ENCODE measurements at places on chromosomes 7 and 10.

- DNase-seq = no peak
These were observed 11.6 kb downstream of the PANK1 start for GRCh38 chr10:89633484-89633883.

DNA sequence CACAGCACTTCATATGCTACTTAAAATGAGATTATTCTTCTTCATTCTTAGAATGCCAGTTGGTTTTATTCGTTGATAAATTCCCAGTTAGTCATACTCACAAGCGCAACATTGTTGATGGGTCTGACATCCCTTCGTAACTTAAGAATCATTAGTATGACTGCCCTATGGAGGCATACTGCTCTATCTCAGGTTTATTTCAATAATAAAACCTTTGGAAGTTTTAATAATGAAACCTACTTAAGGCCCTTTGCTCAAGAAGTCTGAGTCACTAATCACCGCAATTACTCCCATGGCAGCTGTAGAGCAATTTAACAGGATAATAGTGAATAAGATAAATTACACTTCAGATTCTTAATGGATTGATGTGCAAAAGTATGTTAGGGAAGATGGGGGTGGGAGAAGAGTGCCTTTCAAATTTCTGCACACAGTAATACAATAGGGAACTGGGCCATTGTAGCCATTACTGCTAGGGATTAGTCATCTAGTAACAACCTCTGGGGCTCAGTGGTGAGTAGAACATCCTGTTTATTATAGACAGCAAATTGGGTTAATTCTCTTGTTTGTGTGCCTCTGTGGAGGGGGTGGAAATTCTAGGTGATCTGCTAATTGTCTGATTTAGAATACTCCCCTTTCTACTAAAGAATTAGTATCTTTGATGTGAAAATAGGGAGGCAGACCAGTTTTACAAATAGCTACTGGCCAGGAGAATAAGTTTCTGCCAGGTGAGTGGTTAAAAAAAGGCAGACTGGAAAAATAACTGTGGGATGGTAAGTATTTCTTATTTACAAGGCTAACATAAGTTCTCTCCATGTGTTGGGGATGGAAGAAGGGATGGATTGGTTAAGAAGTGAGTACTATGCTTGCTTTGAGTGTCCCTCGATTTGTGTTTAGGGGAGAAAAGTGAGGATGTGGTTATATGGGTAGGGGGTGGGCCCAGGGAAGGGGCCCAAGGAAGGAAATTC is 74.5 kb upstream of the VKORC1L1 start:
- no peak for DNase-seq

DNA sequence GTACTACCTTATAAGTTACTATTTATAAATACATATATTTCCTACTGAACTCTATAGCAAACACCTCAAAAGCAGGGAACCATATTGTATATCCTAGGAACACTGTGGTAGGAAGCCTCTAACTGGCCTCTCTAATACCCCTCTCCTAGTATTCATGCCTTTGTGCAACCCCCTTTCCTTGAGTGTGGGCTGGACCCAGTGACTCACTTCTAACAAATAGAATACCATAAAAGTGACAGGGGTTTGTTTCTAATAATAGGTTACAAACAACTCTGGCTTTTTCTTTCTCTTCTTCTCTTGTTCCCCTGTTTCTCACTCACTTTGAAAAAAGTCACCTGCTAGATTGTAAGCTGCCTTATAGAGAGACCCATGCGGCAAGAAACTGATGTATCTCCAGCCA is 51.6 kb upstream of the MACC1 start:
- no peak for DNase-seq

GRCh38 chr10:96488161-96488935 is 25.4 kb downstream of the TLL2 start:
- no peak for DNase-seq

GRCh38 chr10:11682851-11683250 is 59.3 kb upstream of the ECHDC3 start:
- no peak for DNase-seq

- DNase-seq = no peak
These were observed 117.9 kb upstream of the KLF6 start for GRCh38 chr10:3902809-3903410.

GRCh38 chr10:26437637-26438461 is at the start of gene APBB1IP:
TSS of gene APBB1IP (plus strand) at chr10:26438341. CDS start at chr10:26492327, 53,986 bp downstream.
- DNase-seq = no peak

DNA sequence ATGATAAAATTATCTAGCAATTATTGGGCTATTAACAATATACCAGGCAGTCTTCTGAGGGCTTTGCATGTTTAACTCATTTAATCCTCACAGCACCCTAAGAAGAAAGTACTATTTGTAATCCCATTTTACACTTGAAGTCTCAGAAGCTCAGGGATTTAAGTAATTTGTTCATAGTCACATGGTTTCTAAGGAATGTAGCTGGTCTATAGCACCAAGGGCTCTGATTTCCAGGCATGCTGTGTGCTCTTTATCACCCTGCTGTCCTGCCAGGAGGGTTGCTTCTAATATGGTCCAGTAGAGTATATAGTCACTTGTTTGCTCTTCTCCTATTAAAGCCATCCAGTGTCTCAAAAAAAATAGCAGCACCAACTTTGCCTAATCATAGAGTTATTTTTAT is 417.2 kb downstream of the PLXDC2 start:
- DNase-seq = no peak

GRCh38 chr7:131774419-131775220 is 218.2 kb upstream of the PODXL start:
- no peak for DNase-seq

DNA sequence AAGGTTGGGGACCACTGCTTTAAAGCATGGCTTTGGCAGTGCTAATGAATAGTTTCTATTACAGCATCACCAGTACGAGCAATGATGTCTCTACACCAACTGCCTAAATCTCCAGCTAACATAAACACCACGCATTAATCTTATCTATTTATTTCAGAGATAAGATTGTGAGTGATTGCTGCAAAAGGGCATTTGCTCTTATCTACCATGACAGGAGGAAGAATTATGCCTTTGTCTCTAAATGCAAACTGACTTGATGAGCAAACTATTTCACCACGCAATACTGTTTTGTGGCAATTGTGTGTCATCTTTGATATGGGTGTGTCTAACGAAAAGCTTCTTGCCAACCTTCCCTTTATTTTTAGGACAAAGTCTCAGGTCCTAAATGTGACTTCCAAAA is 684.9 kb downstream of the SORCS1 start:
- DNase-seq = no peak

DNA sequence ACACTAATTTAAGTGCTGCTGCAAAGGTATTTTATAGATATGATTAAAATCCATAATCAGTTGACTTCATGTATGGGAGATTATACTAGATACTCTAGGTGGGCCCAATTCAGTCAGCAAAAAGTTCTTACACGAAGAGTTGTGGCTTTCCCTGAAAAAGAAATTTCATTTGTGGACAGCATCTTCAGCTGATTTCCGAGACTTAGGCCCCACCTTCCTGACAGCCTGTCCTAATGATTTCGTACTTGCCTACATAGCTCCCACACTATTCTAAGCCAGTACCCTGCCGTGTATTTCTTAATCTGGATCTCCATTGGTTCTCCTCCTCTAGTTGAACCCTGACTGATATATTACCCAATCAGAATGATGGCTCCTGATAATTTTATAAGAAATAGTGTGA is 297.9 kb downstream of the EXOC4 start:
- no peak for DNase-seq

- no peak for DNase-seq
These were observed 1055.5 kb upstream of the GHITM start for GRCh38 chr10:83083831-83084230.

DNA sequence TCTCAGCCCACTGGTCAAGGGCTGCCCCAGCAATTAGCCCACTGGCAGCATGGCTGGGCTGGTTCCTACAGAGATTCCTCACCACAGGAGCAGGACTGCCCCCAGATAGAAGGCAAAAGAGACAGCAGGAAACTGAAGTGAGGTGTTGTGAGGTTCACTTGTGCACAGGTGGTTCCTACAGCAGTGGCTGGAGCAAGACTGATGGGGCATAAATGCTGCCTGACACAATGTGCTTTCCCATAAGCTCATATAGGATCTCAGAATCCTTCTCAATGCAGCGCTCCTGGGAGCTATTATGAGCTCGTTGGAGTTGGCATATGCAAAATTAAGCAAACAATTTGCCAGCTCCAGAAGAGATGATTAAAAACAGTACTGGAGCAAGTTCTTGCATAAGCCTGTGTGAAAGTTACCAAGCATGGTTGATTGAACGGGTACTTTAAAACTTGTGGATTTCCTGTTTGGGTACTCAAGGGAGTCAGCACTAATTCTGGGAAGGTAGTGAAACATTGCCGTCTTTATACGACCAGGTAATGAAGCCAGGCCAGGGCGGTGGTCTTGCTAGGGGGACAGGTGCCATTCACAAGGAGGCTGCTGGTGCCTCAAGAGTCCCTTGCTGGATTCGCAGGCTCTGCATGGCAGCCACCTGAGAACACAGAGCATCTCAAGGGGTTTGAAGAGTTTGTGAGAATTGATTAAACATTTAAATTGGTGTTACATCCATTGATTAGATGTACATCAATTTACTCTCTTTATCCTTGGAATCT is 20.3 kb upstream of the PRKCQ start:
- no peak for DNase-seq

DNA sequence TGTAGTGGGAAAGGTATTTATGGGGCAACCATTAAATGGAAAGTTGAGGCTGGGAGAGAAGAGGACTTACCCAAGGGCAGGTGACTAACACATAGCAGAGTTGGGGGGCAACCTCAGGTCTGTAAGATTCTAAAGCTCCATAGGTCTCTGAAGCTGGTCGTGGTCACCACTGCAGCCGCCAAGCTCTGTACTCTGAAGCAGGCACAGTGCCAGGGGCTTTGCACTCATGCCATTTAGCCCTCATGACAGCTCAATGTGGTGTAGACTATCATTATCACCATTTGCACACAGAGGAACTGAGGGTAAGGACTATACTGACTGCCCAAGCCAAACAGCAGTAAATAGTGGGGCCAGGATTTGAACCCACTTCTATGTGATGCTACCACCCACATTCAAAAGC is 32.5 kb upstream of the TMEM273 start:
- DNase-seq = no peak

- no peak for DNase-seq
These were observed 15.1 kb downstream of the FAM53B start for GRCh38 chr10:124728830-124729661.

GRCh38 chr10:52314822-52315552 is 906 bp downstream of the DKK1 start:
- no peak for DNase-seq

GRCh38 chr7:107147464-107148393 is 21.1 kb upstream of the HBP1 start:
- DNase-seq = no peak

DNA sequence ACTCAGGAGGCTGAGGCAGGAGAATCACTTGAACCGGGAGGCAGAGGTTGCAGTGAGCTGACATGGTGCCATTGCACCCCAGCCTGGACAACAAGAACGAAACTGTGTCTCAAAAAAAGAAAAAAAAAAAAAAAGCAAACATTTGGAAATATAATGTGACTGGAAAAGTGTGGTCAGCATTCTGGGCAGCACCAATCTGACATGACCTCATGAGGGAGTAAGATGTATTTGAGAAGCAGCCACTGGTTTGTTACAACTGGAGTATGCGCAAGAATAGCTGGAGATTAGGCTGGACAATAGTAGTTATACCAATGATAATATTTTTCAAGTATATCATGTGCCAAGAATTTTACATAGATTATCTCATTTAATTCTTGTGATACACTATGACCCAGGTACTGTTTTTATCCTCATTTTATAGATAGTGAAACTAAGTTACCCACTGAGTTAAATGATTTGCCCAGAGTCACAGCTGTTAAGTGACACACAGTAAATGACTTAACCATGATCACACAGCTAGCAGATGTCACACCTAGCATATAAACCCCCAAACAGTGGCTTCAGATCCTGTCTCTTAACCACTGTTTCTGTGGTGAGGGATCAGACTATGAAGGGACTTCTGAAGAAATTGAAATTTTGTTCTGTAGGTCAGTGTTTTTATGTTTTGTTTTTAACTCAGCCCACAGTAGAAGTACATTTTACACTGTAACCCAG is 11.1 kb downstream of the MCU start:
- no peak for DNase-seq

- no peak for DNase-seq
These were observed 64.4 kb upstream of the EMX2 start for GRCh38 chr10:117477961-117478670.

All from left renal cortex interstitium (tissue), 4 donors.